ENCODE measurements at places on chromosomes 13 and 19. TPM values are rescaled to one million over a fixed set of nuclear protein-coding genes. Genes with fewer than 3 reads are reported as not detected.
A peak's percentile ranks its signal among the peaks of the same experiment; 100 is the strongest.

- DNase-seq, result no peak
These were observed 90.6 kb downstream of the KL start for GRCh38 chr13:33106656-33107360.

- no peak for DNase-seq
These were observed 16.5 kb downstream of the PRR36 start for GRCh38 chr19:7857727-7858108.

Gene TNFSF13B
- 3.0 TPM for total RNA-seq

Gene GPC6
- not detected for total RNA-seq

DNA sequence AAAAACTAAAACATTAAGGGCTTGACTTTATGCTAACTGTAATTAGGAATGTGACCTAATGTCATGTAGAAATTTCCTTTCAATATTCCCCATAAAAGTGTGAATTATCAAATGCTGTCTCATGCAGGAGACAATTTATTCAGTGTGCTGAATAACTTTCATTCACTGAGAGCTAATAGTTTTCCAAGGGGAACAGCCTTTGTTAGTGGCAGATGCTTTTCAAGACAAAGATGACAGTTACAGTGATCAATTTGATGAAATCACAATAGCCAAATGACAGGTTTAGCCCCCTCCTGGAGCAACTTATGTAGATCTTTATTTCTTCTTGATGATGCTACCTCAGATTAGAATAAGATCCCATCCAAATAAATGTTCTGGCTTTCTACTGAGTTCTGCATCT, 275.5 kb downstream of the ITGBL1 start:
- DNase-seq, result no peak

GRCh38 chr19:10295305-10295846, 5.6 kb downstream of the ICAM5 start:
- DNase-seq, result peak; percentile 54

- no peak for DNase-seq
These were observed 123.6 kb downstream of the NALCN start for GRCh38 chr13:101292711-101293110.

GRCh38 chr13:98706446-98707110, 45.9 kb downstream of the SLC15A1 start:
- DNase-seq, result no peak

DNA sequence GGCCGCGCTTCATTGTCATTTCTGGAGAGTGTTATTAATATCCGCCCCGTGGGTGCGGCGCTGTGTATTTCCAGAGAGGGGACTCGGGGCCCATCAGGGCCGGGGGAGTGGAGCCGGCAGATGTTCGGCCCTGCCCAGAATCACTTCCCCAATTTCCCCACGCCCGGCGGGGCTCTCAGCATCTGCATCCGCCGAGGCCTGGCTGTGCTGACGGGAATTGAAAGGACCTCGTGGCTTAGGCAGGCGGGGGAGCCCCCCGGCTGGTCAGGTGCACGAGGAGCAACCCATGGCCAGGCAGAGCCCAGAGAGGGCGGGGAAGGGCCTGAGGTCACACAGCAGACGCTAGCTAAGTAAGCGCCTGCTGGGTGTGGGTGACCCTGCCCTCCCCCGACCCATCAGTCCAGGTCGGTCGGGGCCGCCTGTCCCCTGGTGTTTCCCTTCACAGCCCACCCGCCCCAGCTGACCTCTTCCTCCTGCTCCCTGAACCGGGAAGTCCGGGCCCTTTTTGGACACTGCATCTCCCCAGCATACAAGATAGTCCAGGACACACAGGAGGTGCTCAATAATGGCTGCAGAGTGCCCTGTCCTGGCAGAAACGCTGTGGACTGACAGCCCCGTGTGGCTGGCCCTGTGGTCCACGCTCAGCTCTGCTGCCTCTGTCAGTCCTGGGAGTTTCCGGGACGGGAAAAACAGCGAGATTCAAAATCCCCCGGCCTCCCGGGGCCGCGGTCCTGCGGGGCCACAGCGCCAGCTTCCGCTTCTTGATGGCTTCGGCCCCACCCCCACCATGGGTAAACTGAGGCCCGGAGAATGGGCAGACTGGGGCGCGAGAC, 22.1 kb downstream of the ARID3A start:
- no peak for DNase-seq

Gene STOML3
- not detected for total RNA-seq

- DNase-seq, result no peak
These were observed 50.3 kb upstream of the TEX29 start for GRCh38 chr13:111270126-111270525.

DNA sequence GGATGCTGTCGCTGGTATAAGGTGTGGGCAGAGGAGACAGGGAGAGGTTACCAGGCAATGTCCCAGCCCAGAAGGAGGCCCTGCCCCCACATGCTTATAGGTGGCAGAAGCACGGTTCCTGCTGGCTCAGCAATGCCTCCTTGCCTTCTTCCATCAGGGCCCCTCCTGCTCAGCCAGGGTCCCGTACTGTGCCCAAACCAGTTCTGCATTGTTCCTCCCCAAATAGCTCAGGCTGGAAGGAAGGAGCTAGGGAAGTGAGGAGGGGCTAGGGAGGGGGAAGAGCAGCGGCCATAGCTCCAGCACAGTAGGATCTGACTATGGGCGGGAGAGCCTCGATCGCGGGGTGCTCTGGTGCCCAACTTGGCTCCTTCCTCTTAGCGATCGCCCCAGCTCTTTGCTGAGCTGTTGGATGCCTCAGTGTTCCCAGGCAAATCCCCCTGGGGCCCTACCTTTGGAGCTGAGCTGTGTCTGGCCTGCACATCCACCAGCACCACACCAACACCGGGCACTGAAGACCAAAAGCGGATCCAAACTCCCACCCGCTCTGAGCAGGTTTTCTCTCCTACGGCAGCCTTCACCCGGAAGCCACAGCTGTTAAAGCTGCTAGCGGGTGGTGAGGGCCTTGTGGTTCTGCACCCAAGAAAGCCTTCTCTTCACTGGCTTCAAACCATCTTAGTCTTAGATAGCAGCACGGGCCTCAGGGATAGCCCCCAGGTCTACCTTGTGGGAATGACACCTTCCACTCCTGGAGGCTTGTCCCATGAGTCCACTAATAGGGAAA, 32.1 kb upstream of the PEPD start:
- DNase-seq, result no peak

GRCh38 chr13:66102864-66103263, 1127.3 kb downstream of the PCDH9 start:
- DNase-seq, result no peak

DNA sequence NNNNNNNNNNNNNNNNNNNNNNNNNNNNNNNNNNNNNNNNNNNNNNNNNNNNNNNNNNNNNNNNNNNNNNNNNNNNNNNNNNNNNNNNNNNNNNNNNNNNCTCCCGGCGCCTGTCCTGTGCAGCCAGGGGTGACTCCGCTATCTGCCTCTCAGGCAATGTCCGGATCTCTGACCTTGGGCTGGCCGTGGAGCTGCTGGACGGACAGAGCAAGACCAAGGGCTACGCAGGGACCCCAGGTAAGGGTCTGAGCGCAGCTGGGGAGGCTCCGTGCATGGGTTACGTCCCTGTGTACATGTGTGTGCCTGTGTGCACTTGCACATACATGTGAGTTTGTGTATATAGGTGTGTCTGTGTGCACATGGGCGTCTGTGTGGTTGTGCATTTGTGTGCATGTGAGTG, 36.1 kb upstream of the TMEM255B start:
- no peak for DNase-seq

Gene ZNF575
- total RNA-seq, result 5.6 TPM

DNA sequence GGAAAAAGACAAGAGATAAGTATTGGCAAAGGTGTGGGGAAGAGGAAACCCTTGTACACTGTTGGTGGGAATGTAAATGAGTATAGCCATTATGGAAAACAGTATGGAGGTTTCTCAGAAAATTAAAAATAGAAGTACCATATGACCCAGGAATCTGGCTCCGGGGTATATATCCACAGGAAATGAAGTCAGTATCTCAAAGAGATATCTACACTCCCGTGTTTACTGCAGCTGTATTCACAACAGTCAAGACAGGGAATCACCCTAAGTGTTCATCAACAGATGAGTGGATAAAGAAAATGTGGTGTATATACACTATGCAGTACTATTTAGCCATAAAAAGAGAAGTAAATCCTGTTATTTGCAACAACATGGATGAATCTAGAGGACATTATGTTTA, 13.5 kb downstream of the KCTD12 start:
- DNase-seq, result no peak

DNA sequence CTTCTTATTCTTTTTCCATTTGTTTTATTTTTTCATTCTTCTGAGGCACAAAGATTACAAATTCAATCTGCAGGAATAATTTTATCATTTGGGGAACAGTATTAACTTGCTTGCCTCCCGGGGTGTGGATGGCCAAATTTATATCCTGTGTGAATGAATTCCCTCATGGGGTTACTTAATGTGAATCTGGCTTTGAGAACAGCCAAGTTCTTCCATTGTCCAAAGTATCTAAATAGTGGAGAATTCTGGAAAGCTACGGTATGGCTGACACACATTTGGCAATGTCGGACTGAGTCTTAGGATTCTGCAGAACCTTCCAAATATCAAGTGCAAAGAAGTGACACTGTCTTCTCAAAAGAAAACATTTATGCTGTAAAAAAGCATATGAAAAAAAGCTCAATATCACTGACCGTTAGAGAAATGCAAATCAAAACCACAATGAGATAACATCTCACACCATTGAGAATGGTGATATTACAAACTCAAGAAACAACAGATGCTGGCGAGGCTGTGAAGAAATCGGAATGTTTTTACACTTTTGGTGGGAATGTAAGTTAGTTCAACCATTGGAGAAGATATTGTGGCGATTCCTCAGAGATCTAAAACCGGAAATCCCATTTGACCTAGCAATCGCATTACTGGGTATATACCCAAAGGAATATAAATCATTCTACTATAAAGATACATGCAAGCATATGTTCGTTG, 620.2 kb downstream of the EFNB2 start:
- DNase-seq, result no peak

DNA sequence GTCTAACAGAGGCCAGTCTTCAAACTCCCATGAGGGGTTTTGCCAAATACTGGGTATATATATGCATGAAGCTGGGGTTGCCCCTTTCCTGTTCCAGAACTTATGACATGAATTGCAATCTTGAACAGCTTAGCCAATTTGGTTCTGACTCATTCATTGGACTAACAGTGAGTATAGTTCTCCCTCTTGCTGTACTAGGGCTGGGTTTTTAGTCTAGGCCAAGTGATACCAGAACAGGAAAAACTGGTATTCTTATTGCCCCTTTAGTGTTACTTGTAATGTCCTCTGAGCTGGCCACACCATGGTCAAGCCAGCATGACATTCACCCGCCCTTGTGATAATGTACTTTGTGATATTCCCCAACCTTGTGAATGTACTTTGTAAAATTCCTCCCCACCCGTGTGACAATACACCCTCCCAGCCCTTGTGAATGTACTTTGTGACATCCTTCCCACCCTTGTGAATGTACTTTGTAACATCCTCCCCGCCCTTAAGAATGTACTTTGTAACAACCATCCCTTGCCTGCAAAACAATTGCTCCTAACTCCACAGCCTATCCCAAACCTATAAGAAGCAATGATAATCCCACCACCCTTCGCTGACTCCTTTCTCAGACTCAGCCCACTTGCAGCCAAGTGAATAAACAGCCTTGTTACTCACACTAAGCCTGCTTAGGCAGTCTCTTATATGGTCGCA, 26.9 kb downstream of the ZNF846 start:
- no peak for DNase-seq

DNA sequence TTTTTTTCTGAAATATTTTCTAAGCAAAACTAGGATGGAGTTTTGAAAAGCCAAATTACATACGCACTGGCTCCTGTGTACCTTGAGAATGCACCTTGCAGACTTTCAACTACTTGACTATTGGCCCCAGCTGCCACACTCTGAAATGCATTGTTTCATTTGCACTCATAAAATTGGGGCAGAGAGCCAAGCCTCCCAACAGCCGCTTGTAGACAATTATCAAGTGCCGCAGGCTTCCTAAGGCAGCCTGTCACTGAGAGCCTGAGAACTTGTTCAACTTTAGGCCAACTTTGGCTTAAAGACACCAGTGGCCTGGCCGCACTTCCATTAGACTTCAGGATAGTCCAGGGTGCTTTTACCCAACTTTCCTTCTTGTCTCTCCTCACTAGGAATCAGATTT, 115.7 kb upstream of the STARD13 start:
- no peak for DNase-seq

DNA sequence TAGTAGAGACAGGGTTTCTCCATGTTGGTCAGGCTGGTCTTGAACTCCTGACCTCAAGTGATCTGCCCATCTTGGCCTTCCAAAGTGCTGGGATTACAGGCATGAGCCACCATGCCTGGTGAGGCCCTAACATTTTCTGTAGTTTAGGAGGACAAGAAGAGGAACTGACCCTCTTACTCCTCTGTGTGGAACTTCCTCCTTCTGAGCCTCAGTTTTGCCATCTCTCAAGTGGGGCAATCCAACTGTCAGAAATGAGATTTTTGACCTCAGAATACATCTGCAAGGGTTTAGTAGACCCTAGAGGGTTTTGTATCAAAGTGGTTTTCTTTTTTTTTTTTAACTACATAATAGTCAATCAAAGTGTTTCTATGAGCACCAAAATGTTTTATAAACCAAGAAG, 2.4 kb downstream of the DKKL1 start:
- DNase-seq, result no peak

GRCh38 chr19:56176881-56177280, 1.1 kb downstream of the GALP start:
- DNase-seq, result no peak

GRCh38 chr13:36130552-36131221, 495 bp downstream of the DCLK1 start:
- DNase-seq, result no peak

DNA sequence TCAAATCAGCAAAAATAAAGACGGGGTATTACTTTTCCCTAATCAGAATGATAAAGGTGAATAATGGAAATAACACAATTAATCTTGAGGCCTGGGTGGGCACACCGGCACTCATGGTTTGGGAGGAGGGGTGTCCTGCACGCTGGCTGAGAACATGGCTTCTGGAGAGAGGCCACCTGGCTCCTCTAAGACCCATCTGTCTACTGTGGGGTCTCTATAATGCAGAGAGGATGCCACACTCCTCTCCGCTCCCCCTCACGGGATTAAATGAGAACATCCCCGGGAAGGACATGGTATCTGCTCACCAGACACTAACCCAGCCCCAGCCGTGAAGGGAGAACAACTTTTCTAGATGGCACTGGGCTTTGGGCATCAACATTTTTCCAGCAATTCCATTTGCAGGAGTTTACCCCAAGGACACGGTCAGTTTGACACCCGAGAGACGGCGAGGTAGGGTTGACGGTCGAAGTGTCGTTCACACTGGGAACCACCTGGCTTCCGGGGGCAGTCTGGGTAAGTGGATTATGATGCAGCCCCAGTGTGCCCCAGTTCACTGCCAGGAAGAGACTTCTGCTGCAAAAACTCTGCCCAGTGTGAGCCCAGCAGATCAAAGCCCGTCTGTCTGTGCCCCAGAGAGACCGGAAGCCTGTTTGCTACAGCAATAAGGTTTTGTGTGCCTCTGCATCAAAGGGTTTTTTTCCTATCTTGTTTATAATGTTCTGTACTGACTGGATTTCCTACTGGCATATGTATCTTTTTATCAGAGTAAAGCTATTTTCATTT, 56.6 kb downstream of the CEBPG start:
- DNase-seq, result peak; percentile 27

- DNase-seq, result no peak
These were observed 13.6 kb downstream of the POLR1D start for GRCh38 chr13:27635266-27635665.

- no peak for DNase-seq
These were observed 763 bp downstream of the ZNF180 start for GRCh38 chr19:44499559-44499958.

Measured in naive thymus-derived CD4-positive, alpha-beta T cell (primary cell).